ENCODE measurements at places on chromosomes 5 and 9. TPM values are rescaled to one million over a fixed set of nuclear protein-coding genes. Genes with fewer than 3 reads are reported as not detected.

DNA sequence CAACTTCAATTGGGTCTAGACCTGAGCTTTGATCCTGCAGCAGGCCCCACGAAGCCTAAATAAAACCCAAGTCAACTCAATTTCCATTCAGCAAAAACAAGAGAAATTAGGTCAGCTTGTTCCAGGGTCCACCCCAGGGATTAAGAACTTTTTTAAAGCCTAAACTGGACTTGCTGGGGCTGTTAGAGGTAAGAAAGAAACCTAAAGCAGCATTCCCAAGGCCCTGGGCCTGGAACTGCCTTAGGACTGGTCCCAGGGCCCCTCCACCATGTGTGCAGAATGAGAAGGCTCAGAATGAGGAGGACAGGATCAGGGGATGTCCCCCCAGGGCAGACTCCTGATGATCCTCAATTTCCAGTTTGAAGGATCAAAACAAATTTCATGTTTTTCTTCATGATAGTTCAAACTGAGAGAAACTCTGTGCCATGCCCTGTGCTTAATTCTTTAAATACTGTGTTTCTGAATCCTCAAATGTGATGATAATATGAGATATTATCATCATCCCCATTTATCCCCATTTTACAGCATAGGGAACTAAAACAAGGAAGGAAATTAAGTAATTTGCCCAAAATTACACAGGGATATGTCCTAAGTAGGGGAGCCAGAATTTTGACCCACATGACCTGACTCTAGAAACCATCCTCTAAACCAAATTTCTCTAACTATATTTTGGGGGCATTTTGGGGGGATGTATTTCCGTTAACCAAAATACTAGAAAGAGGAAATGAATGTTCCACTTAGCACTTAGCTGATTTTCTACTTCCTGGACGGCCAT, 64.5 kb downstream of the DENND1A start:
- peaks cover 13% of the 10 kb centered on the region for H3K27me3 ChIP-seq
- H3K4me1 ChIP-seq, result peaks cover 40% of the 10 kb centered on the region
- no peak overlapping the region for H3K27ac ChIP-seq
- no peak for DNase-seq

CCL21 gene
- not detected for total RNA-seq

DNA sequence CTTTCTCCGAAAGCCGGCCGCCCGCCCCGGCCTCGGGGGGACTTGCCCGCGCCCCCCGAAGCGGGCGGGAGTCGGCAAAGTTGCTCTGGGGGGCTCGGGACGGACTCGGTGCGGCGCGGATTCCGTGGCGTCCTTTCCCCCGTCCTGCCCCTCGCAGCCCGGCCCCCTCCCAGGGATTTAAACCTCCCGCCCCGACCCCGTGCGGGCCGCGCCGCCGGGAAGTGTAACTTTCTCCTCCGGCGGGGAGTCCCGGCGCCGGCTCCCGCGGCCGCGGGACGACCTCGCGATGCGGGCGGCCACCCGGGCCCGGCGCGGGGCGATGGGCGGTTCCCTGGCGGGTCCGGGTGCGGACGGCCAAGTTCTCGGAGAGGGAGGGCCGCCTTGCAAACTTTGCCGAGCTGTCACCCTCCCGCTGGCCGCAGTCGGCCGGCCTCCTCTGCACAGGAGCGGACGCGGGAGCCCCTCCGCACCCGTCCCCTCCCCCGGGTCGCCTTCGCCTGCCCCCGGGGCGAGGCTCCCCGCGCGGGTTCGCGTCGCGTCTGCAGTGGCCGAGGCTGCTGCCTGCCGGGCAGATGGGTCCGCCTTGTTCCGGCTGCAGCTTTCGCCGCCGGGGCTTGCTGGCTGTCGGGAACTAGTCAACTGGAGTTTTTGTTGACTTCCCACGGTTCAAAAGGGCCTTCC, 732 bp downstream of the PBX3 start:
- DNase-seq, result peak; percentile 25
- peaks cover 29% of the 10 kb centered on the region for H3K4me1 ChIP-seq
- H3K36me3 ChIP-seq, result no peaks in the 10 kb centered on the region
- H3K27me3 ChIP-seq, result peaks cover 10% of the 10 kb centered on the region
- H3K4me3 ChIP-seq, result peak overlapping the region; percentile 91

ENTREP1 gene
- 3.7 TPM for total RNA-seq

- no peak for DNase-seq
- peaks cover 12% of the 10 kb centered on the region for H3K27me3 ChIP-seq
- no peak overlapping the region for H3K4me3 ChIP-seq
- H3K27ac ChIP-seq, result no peak overlapping the region
These were observed 214.4 kb upstream of the S1PR3 start for GRCh38 chr9:88776717-88777497.

MSMP gene
- total RNA-seq, result not detected

DNA sequence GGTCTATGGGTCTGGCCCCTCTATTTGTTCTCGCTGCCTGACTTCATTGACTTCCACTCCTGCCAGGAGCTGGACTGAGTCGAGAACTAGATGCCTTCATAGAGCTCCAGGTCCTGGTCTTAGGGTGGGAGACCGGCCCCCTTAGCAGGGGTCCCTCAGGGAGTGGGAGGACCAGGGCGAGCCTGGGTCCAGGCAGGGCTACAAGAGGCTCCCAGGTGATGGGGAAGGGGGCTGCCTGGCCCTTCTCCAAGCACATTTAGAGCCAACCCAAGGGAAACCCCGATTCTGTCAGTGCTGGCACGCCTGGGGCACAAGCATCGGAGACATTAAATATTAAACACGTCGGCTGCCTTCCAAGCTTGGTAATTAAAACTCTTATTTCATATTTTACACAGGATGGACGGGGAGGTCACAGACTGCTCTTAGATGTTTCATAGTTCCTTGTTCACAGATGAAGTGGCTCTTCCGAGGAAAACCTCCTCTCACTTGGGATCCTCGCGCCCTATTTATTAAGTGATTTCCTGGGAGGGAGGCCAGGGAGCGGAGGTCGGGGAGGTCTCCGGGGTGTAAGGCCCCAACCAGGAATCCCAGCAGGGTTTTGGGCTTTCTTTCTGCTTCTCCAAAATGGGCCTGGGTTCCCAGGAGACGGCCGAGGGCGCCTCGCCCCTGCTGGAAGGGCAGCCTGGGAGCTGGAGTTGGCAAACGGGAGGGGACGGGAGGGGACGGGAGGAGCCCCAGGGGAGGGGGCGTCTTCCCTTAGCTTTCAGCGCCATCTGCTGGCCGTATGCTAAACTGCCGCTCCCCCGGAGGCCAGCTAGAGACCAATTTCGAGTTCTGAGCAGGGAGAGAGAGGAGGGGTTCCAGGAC, 23.4 kb upstream of the ZBTB43 start:
- H3K27ac ChIP-seq, result no peak overlapping the region
- no peaks in the 10 kb centered on the region for H3K36me3 ChIP-seq
- DNase-seq, result peak; percentile 93
- H3K4me1 ChIP-seq, result no peaks in the 10 kb centered on the region

SPINK6 gene
- not detected for total RNA-seq

GRCh38 chr5:142661957-142662356, 23.9 kb downstream of the FGF1 start:
- H3K27me3 ChIP-seq, result peaks cover 7% of the 10 kb centered on the region
- H3K4me3 ChIP-seq, result no peak overlapping the region
- H3K4me1 ChIP-seq, result peaks cover 4% of the 10 kb centered on the region
- DNase-seq, result no peak
- no peak overlapping the region for H3K27ac ChIP-seq

GPR151 gene
- total RNA-seq, result not detected

DNA sequence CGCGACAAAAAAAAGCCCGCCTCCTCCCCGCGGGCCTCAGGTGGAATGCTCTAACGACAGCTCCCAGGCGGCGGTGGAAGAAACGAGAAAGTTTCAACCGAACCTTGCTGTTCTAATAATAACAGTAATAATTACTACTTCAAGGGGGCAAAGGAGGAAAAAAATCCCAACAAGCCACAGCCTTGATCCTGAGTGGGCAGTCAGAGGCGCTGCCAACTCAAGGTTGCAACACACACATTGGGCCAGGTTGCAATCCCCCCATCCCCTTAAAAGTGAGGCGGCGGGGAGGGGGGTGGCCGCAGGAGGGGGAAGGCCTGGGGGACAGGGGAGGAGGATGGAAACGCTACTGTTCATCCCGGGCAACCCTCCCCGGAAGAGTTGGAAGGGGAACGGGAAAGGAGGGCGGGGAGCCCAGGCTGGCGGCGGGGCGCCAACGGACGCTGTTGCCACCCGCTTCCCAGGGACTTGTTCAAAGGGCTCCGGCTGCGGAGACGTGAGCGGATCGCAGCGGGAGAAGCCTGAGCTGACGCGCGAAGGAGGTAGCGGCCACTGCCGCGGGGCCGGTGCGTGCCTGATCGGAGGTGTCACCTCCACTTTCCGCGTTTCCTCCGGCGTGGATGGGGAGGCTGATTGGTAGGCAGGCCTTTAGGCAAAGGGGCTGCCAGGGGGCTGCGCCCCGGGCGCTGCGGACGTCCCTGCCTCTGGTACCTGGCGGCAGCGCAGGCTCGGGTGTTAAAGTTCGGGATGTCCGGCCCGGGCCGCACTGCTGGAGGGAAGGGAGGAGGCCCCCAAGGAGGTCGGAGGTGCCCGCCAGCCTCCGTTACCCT, 647 bp downstream of the SMARCA2 start:
- peaks cover 32% of the 10 kb centered on the region for H3K27me3 ChIP-seq
- H3K27ac ChIP-seq, result peak overlapping the region; percentile 91
- H3K36me3 ChIP-seq, result no peaks in the 10 kb centered on the region
- H3K4me3 ChIP-seq, result peak overlapping the region; percentile 92

HMGXB3 gene
- 42.3 TPM for total RNA-seq

DNA sequence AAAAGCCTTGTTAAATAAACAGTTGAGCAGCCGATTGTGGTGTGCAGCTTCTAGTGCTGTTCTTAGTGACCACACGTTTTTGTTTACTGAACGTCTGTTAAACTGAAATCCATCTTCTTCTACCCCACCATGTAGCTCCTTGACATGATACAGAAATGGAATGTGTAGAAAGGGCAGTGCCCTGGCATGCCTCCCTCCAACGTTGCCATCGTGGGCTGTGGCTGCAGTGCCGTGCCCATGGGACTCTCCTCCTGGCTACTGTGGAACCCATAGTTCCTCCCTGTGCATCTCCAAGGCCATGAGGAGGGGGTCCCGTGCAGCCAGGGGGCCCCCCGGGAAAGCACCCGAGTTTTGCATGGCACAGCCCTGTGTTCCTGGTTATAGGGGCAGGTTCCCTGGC, 23.3 kb upstream of the TGFBI start:
- no peak overlapping the region for H3K27ac ChIP-seq
- peaks cover 65% of the 10 kb centered on the region for H3K27me3 ChIP-seq
- no peak for DNase-seq
- peaks cover 4% of the 10 kb centered on the region for H3K4me1 ChIP-seq
- no peak overlapping the region for H3K4me3 ChIP-seq

SLC36A2 gene
- total RNA-seq, result not detected

PCDHGA4 gene
- 1.2 TPM for total RNA-seq

GPX3 gene
- total RNA-seq, result 34.1 TPM

- H3K4me1 ChIP-seq, result no peaks in the 10 kb centered on the region
- no peak for DNase-seq
- H3K27me3 ChIP-seq, result no peaks in the 10 kb centered on the region
- H3K4me3 ChIP-seq, result no peak overlapping the region
These were observed 8.9 kb upstream of the PKD2L2 start for GRCh38 chr5:137880313-137880712.

DNA sequence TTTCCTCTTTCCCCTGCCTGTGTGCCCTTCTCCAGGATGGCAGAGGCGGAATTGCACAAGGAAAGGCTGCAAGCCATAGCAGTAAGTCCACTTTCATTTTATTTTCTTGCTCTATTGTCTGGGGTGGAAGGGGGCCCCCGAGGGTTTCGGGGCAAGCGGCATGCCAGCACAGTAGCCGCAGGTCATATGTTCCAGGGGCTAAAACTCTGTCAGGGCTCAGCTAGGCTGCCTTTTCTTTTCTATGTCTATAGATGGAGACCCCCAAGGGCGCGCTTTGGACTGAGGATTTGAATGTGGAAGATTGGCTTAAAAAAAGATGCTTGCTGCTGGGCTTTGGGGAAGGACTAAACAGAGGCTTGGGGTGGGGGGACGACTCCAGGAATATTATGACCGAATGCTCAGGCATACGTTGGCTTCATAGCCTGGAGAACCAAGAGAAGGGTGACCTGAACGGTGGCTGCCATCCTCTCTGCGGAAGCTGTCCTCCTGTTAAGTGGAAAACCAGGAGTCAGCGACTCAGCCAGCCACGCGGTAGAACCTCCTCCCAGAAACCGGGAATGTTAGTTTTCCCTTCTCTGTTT, 545 bp downstream of the PALM2AKAP2 start:
- H3K4me3 ChIP-seq, result peak overlapping the region; percentile 69
- no peak for DNase-seq
- peaks cover 73% of the 10 kb centered on the region for H3K27me3 ChIP-seq
- H3K4me1 ChIP-seq, result peaks cover 3% of the 10 kb centered on the region
- H3K27ac ChIP-seq, result peak overlapping the region; percentile 76
- no peaks in the 10 kb centered on the region for H3K36me3 ChIP-seq

GRCh38 chr9:133331641-133332380, 4.2 kb downstream of the SURF6 start:
- H3K4me1 ChIP-seq, result peaks cover 8% of the 10 kb centered on the region
- no peak overlapping the region for H3K27ac ChIP-seq
- H3K4me3 ChIP-seq, result no peak overlapping the region
- DNase-seq, result no peak
- H3K27me3 ChIP-seq, result no peaks in the 10 kb centered on the region

GCNT4 gene
- 3.3 TPM for total RNA-seq

RGS7BP gene
- not detected for total RNA-seq

- no peaks in the 10 kb centered on the region for H3K4me1 ChIP-seq
- DNase-seq, result no peak
- no peak overlapping the region for H3K27ac ChIP-seq
- peaks cover 15% of the 10 kb centered on the region for H3K27me3 ChIP-seq
These were observed 48.8 kb downstream of the PAPPA start for GRCh38 chr9:116202219-116202912.

DNA sequence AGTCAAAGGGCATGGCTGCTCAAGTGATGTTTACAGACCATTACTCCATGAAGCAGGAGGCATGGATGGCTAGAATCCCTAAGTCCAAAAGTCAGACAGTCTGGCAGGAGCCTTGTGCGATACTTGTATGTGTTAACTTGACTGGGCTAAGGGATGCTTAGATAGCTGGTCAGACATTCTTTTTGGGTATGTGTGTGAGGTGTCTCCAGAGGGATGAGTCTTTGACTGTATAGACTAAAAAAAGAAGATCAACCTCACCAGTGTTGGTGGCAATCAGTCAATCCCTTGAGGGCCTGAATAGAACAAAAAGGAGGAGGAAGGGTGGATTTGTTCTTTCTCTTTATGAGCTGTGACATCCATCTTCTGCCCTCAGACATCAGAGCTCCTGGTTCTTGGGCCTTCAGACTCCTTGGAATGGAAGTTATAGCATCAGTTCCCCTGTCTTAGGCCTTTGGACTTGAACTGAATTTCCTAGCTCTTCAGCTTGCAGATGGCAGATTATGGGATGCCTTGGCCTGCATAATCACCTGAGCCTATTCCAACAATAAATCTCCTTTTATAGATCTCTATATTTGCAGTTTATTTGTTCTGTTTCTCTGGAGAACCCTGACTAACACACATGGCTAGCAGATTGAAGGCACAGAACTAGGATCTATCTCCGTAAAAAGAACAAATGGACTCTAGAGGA, 9.7 kb upstream of the HSPB3 start:
- DNase-seq, result no peak
- H3K27me3 ChIP-seq, result no peaks in the 10 kb centered on the region
- no peaks in the 10 kb centered on the region for H3K4me1 ChIP-seq

GRCh38 chr9:27482709-27483108, 41.4 kb upstream of the IFNK start:
- no peaks in the 10 kb centered on the region for H3K27me3 ChIP-seq
- H3K36me3 ChIP-seq, result peaks cover 20% of the 10 kb centered on the region
- H3K4me3 ChIP-seq, result no peak overlapping the region
- H3K4me1 ChIP-seq, result peaks cover 9% of the 10 kb centered on the region
- no peak overlapping the region for H3K27ac ChIP-seq

PCDHB12 gene
- total RNA-seq, result 7.2 TPM

BARHL1 gene
- not detected for total RNA-seq

- H3K27ac ChIP-seq, result no peak overlapping the region
- peaks cover 9% of the 10 kb centered on the region for H3K4me1 ChIP-seq
- no peaks in the 10 kb centered on the region for H3K36me3 ChIP-seq
- H3K27me3 ChIP-seq, result peaks cover 4% of the 10 kb centered on the region
- DNase-seq, result no peak
These were observed 59.0 kb downstream of the KCNIP1 start for GRCh38 chr5:170562875-170563228.

All from progenitor cell of endocrine pancreas (in vitro differentiated cells).